ENCODE measurements at places on chromosomes 6 and 20.

DNA sequence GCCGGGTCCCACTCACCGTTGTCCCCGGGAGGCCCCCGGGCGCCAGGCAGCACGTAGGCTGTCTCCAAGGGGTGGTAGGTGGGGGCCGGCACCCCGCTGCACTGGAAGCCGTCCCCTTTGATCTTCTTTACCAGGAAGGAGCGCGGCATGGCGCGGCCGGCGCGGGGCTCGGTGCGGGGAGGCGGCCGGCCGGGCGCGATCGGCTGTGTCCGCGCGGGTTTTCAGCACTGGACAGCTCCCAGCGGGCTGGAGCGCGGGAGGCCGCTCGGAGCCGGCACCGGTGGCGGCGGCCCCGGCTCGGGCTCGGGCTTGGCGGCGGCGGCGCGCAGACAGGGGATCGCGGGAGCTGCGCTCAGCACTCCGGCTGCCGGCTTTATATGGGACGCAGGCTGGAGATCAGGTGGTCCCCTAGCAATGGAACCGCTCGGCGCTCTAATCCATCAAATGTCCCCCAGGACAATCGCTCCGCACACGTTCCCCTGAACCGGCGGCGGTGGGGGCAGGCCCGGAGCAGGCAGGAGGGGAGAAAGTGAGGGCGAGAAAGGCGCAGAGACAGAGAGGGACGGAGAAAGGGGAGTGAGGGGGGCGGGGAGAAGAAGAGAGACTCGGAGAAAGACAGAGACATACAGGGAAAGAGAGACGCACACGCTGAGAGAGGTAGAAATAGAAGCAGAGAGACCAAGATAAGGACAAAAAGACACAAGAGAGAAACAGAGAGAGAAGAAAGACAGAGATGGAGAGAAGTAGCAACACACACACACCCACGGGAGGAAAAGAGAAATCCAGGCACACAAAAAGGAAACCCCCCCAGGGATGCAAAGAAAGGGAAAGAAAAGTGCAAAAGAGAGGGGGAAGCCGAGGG lies at the start of gene SCRT2:
SCRT2 (minus strand) TSS at position 350 of the 862 bp plus-strand sequence; CDS start at position 149, 201 bp downstream.
- peak within 1 kb of the TSS; percentile 10 for H3K27ac ChIP-seq
- peaks cover 23% of the 10 kb centered on the region for H3K4me1 ChIP-seq
- DNase-seq: peak; percentile 92

DNA sequence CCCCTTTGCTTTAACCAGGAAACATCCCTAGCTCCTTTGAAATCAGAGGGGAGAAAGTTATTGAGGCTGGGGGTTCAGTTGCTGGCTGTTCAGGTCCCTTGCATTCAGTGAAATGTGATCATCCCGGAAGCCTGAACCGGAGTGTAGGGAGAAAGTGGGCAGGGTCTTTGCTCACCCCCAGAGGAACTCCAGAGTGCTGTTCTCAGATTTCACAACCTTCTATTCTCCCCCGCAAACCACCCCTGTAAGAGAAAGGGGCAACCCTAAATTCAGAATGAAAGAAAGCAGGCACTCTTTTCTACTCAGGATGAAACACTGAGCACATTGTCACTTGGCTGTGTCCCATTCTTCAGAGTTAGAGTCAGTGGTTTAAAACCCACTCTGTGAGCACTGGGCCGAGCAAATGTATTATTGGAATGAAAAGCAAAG lies 139.8 kb downstream of the KHDC1L start:
- H3K27ac ChIP-seq: no peak overlapping the region
- no peak overlapping the region for H3K4me3 ChIP-seq
- no peak for DNase-seq
- no peaks in the 10 kb centered on the region for H3K36me3 ChIP-seq
- H3K4me1 ChIP-seq: peaks cover 12% of the 10 kb centered on the region

DNA sequence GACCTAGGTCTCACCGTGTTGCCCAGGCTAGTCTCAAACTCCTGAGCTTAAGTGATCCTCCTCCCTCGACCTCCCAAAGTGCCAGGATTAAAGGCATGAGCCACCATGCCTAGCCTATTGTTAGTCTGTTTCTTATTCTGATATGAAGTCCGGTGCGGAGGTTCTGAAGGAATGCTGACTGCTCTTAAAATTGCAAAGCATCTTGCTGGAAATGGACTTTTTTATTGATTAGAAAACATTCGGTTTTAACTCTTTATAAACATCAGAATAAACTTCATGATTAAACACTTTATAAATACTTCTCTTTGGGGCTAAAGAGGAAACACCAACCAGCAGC lies 3.2 kb downstream of the TNFAIP3 start:
- peak overlapping the region; percentile 93 for H3K4me3 ChIP-seq
- H3K27me3 ChIP-seq: peaks cover 9% of the 10 kb centered on the region
- H3K27ac ChIP-seq: no peak overlapping the region
- H3K4me1 ChIP-seq: peaks cover 23% of the 10 kb centered on the region
- peaks cover 31% of the 10 kb centered on the region for H3K36me3 ChIP-seq

- no peak overlapping the region for H3K4me3 ChIP-seq
- DNase-seq: no peak
- H3K36me3 ChIP-seq: no peaks in the 10 kb centered on the region
These were observed 25.8 kb downstream of the ROS1 start for GRCh38 chr6:117399924-117400323.

DNA sequence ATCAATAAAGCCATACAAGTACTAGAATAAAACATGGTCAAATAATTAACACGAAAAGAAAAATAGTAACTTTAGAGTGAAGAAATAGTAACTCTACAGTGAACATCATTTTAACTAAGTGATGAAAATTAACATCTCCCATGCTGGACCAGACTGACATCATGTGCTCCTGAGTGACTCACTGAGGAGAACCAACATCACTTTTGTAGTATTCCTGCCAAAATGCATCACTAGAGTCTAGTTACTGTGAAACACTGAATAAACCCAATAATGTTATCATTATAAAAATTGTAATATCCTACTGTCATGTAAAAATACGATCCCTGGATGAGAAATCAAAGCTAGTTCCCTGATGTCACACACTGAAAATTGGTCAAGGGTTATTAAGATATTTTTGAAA lies 361.3 kb downstream of the CD109 start:
- DNase-seq: no peak
- H3K36me3 ChIP-seq: no peaks in the 10 kb centered on the region
- no peaks in the 10 kb centered on the region for H3K27me3 ChIP-seq
- no peak overlapping the region for H3K4me3 ChIP-seq
- H3K4me1 ChIP-seq: no peaks in the 10 kb centered on the region

Measured in type B pancreatic cell (in vitro differentiated cells).